Mesenteric fat pad (tissue), 1 donor: ENCODE measurements at places on chromosomes 16 and 17. TPM values are rescaled to one million over a fixed set of nuclear protein-coding genes. Genes with fewer than 3 reads are reported as not detected.

- DNase-seq: peak; percentile 64
Observed at GRCh38 chr17:74163271-74163821, 40.1 kb upstream of the RPL38 start.

DNA sequence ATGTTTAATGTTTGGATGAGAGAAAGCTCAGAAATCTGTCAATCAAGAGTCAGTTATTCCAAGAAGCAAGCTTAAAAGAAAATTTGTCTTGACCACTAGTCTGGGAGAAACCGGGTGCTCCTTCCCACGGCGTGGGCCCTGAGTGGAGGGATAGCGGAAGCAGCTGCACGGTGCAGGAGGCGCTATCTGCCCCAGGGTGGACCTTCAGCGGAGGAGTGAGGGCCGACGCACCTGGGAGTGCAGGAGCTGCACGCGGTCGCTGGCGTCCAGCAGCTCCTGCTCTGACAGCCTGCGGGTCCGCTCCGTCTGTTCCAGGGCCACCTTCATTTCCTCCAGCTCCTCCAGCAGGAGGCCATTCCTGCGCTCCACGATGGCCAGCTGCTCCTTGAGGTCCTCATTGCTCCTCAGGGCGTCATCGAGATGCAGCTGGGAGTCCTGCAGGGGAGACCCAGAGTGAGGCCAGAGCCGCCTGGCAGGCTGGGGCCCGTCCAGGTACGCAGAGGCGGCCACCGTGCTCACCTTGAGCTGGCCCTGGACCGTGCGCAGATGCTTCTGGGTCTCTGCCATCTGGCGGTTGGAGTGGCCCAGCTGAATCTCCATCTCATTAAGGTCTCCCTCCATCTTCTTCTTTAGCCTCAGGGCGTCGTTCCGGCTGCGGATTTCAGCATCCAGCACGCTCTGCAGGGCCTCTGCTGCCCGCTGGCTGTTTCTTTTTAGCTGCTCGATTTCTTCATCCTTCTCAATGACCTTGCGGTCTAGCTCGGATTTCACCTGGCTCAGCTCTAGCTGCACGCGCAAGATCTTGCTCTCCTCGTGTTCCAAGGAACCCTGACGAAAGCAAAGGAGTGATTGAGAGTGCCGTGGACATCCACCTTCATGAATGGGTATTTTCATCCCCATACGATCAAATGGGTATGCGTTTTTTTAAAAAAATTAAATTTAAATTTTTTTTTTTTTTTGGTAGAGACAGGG lies 63.5 kb downstream of the MYH13 start:
- peak; percentile 76 for DNase-seq

DNA sequence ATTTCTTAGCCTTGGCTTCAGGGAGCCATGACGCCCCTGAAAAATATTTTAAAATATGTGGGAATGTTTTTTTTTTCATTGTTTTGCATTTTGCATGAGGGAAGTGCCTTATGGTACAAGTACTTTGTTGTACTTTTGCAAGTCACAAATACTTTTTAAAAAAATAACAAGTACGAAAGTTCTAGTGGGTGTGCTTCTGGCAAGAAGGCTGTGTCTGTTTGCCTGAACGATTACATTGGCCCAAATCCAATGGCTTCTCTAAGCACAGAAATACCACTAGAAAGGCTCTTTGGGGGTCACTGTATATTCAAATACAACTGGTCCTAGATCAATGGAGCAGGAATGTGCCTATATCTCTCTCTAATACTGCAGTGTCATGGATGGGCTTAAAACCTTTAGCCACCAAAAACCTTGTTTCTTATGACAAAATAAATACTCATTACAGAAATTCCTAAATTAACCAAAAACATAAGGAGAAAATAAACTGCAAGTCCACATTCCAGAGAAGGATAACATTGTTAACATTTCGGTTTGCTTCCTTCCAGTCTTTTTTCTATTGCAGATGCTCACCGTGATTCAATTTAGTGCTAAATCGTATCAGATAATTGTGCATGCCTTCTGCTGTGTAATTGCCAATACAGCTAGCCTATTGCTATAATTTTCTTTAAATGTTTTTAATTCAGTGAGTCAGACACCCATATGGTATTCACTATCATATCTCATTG lies 97.4 kb downstream of the VAT1L start:
- no peak for DNase-seq

DNA sequence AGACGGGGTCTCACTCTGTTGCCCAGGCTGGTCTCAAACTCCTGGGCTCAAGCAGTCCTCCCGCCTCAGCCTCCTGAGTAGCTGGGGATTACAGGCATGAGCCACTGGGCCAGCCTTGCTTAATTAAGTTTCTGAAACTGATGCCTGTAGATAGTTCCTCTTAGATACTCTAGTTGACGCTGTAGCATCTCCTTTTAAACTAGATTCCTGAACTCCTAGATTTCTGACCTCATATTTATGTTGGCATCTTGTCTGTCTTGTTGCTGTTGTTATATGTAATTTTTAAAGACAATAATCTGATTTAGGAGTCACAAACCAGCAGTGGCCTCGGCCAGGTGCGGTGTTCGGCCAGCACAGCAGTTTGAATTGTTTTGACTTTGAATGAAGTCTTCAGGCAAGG lies 37.5 kb downstream of the DHRS7B start:
- no peak for DNase-seq

GRCh38 chr16:58938811-58939210 lies 204.7 kb upstream of the GOT2 start:
- DNase-seq: no peak

- peak; percentile 47 for DNase-seq
Observed at GRCh38 chr17:47738178-47738577, 5.1 kb downstream of the TBX21 start.

- DNase-seq: peak; percentile 85
Observed at GRCh38 chr17:16923097-16923903, 48.6 kb downstream of the TNFRSF13B start.

GRCh38 chr17:9174779-9175574 lies 153.7 kb downstream of the NTN1 start:
- DNase-seq: no peak

GRCh38 chr16:31063843-31064611 lies 10.0 kb downstream of the ZNF668 start:
- no peak for DNase-seq

DNA sequence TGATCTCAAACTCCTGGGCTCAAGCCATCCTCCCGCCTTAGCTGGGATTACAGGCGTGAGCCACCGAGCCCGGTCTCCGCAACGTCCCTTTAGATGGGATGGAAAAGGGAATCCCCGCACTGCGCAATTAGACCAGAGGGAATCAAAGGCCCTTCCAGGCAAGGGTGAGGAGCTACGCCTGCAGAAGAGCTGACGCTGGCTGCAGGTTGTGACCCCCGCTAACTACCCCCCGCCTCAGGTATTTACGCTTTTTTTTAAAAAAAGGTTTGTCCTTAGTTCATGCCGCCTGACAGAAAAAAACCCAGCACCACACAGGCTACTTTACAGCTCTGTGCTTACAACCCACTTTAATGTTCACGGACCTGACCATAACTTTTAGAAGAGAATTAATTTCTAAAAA lies 26.9 kb downstream of the ZCCHC14 start:
- DNase-seq: no peak

DNA sequence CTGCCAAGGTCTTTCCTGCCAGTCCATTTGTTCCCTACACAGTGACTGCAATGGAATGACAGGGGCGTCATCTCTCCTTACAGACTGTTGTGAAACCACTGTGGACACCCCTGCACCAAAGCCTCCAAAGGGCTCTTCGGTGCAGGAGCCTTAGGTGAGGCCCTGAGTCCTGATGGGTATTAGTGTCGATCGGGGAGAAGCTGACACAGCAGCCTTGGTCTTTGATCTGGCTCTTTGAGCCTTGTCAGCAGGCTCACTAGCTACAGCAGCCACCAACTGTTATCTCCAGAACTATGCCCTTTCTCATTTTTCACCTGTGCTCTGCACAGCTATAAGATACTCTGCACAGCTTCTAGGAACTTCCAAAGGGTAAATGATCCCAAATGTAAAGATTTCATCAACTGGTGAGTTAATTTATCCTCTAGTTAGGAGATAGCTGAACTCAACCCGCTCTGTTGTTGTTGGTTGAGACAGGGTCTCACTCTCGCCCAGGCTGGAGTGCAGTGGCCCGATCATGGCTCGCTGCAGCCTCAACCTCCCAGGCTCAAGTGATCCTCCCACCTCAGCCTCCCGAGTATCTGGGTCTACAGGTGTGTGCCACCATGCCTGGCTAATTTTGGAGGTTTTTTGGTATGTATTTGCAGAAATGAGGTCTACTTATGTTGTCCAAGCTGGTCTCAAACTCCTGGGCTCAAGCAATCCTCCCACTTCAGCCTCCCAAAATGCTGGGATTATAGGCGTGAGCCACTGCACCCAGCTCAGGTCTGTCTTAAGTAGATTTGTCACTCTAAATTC lies 19.7 kb downstream of the G6PC1 start:
- no peak for DNase-seq

GRCh38 chr17:33040461-33040860 lies 48.8 kb downstream of the SPACA3 start:
- no peak for DNase-seq

DNA sequence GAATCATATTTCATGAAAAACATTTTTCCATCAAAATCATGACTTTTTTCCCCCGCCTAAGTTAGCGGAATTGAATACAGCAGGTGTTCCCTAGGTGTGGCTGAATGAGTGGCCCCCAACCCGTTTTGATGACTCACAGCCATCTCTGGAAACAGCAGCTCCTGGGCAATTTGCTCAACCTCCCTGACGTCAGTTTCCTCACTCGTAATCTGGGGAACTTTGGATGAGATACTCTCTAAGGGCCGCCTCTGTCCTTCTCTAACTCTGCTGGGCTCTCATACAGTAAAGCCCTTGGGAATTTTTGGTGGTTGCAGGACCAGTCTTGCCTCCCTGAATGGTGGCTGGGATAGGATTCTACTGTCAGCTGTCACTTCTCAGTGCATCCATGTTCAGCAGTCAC lies 11.6 kb upstream of the NTN1 start:
- DNase-seq: no peak

GRCh38 chr16:30740364-30741251 lies 7.6 kb upstream of the PHKG2 start:
- peak; percentile 90 for DNase-seq

DNA sequence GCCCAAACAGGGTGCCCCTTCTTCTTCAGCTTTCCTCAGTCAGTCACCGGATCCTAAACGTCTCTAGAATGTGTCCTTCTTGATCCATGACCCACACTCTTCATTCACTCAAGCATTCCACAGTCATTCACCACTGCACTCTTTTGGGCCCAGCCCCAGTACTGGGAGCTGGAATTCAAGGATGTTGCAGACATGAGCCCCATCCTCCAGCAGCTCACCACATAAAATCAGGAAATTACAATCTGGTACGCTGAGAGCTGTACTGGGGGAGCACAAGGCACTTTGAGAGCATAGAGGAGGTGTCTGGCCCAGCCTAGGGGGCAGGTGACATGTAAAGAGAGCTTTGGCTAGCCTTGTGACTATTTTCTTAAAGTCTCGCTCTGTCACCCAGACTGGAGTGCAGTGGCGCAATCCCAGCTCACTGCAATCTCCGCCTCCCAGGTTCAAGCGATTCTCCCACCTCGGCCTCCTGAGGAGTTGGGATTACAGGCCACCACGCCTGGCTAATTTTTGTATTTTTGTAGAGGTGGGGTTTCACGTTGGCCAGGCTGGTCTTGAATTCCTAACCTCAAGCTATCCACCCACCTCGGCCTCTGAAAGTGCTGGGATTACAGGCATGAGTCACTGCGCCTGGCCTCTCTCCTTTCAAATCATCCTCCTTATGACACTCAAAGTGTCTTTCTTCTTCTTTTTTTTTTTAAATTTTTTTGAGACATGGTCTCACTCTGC lies 18.7 kb downstream of the CES4A start:
- DNase-seq: no peak

- no peak for DNase-seq
Observed at GRCh38 chr17:35214192-35214591, 20.0 kb upstream of the SLC35G3 start.

- no peak for DNase-seq
Observed at GRCh38 chr17:20613905-20614304, 34.4 kb downstream of the CDRT15L2 start.

- DNase-seq: peak; percentile 43
Observed at GRCh38 chr16:84497418-84498222, 6.8 kb downstream of the MEAK7 start.

DNA sequence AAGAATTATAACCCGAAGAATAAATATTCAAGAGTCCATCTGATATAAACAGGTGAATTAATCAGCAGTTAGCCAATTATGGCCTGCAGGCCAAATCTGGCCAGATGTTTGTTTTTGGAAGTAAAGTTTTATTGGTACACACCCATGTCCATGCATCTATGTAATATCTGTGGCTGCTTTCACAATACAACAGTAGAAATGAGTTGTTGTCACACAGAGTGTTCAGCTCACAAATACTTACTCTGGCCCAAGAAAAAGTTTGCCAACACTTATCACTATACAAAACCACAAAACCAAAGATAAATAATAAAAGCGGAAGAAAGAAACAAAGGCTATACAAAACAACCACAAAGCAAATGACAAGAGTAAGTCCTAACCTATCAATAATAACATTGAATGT lies 109.4 kb downstream of the CDYL2 start:
- DNase-seq: no peak

DNA sequence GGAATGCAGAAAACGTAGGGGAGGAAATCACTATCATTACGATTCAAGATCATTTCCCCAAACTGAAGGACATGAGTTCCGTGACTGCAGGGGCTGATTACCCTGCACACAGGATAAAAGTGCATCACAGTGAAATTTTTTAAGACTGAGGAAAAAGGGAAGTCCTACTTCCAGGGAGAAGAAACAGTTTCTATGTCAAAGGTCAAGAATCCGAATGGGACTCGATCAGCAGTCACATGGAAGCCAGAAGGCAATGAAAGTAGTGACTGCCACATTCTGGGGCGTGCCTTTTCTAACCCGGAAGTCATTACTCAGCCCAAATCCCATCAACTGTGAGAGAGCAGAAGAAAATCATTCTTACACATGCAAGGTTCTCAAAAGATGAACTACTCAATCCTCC lies 12.1 kb downstream of the ZZEF1 start:
- no peak for DNase-seq

GRCh38 chr16:57601801-57602478 lies 26.5 kb upstream of the ADGRG1 start:
- peak; percentile 28 for DNase-seq

- no peak for DNase-seq
Observed at GRCh38 chr16:58094026-58094425, 35.2 kb downstream of the CFAP20 start.

DNA sequence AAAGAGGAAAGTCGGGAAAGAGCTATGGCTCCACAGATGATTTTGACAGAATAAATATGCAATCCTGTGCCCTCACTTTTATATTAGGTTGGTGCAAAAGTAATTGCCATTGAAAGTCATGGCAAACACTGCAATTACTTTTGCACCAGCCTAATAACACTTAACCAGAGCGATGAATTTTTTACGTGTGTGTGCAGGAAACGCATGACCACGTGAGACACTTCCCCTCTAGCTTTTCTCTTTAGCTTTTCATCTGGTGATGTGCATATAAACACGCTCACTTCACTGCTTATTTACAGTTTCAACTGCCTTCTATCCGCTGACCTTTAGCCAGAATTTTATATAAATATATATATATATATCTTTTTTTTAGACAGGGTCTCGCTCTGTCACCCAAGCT lies 216.3 kb upstream of the PSMD7 start:
- DNase-seq: no peak

Gene HBA2
- total RNA-seq: 248 TPM

Gene KRT32
- total RNA-seq: not detected

Gene PIPOX
- 1.3 TPM for total RNA-seq

Gene IGFALS
- total RNA-seq: not detected

Gene CDR2
- total RNA-seq: 24.8 TPM

Gene PRR35
- total RNA-seq: not detected

Gene NEK8
- total RNA-seq: 2.3 TPM
